GDM1 (cell line): ENCODE measurements at places on chromosomes 5 and 9.

DNA sequence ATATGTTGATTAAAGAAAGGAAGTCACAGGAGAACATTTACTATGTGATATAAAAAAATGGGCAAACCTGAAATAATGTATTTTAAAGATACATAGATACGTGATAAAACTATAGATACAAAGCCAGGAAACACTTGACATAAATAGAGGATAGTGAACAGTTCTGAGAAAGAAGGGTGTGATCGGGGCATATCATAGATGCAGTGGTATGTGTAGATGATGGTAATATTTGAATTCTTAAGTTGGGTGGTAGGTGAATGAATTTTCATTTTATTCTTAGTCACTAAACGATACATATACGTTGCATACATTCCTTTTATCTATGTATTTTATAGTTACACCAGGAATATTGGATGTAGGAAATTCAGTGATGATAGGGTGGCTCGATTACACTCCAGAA is 138.7 kb upstream of the ARRDC3 start:
- DNase-seq = no peak

- no peak for DNase-seq
Observed at GRCh38 chr9:127673234-127673633, 33.6 kb upstream of the CFAP157 start.

DNA sequence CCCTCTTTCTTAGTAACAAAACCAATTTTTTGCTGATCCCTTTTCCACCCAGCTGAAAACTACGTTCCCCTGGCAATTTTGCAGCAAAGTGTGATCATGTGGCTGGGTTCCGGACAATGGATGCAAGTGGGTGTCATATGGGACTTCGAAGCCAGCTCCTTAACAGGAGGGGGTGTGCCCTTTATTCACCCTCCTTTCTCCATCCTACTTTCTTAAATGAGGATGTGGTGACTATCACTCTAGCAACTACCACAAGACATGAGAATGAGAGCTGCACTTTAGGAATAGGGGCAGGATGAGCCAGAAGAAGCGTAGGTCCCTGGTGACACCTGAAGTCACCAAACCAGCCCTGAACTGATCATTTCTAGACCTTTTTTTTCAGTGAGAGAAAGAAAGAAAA is 58.9 kb downstream of the IRF1 start:
- no peak for DNase-seq

- no peak for DNase-seq
Observed at GRCh38 chr5:79713727-79714126, 24.1 kb downstream of the CMYA5 start.

- DNase-seq = no peak
Observed at GRCh38 chr9:127860260-127860659, 5.8 kb upstream of the ENG start.

GRCh38 chr5:8628521-8628920 is 759.6 kb downstream of the MTRR start:
- DNase-seq = no peak

GRCh38 chr5:177470759-177471536 is 2.5 kb downstream of the DBN1 start:
- no peak for DNase-seq

DNA sequence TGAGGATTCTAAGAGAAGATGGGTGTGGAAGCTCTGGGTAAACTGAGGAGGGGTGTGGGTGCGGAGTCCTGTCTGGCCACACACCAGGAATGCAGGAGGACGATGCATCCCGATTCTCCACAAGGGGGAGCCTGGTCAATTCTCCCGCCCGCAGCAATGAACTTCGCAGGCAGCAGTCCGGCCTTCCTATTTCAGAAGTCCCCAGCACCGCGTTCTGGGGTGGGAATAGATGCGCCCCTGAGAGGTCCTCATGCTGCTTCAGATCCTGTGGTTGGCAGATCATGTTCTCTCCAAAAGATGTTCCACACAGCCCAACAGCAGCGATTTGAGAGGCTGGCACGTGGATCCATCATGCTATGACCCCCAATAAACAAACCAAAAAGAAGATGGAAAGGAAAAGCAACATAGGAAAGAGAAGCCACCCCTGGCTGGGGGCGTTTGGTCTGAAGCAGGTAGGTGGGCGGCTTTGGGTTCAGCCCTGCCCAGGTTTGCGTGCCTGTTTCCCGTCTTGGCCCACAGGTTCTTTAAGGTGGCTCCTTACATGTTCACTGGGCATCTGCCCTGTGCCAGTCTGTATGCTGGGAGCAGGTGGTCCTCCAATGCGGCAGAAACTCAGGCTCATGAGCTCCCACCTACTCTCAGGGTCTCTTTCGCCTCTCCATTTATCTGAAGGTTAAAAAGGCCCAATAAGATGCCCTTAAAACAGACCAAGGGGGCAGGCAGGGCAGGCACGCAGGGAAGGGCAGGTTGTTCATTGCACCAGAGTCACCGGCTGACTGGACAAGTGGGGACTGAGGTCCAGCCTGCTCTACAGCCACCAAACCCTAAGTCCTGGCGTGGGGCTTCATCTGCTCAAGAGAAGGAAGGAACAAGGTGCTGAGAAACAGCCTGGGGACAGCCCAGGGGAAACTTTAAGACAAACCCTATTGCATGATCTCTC is 171.6 kb downstream of the PAX5 start:
- no peak for DNase-seq

GRCh38 chr9:107363516-107364152 is 80.6 kb downstream of the RAD23B start:
- DNase-seq = no peak

GRCh38 chr9:126131066-126132010 is 195.3 kb upstream of the MVB12B start:
- no peak for DNase-seq
